ENCODE measurements at places on chromosomes 4 and X.

- DNase-seq, result no peak
Measured at GRCh38 chr4:38738940-38739803, 43.6 kb downstream of the TLR10 start.

- DNase-seq, result no peak
Measured at GRCh38 chrX:123854329-123854728, 5.5 kb upstream of the XIAP start.

DNA sequence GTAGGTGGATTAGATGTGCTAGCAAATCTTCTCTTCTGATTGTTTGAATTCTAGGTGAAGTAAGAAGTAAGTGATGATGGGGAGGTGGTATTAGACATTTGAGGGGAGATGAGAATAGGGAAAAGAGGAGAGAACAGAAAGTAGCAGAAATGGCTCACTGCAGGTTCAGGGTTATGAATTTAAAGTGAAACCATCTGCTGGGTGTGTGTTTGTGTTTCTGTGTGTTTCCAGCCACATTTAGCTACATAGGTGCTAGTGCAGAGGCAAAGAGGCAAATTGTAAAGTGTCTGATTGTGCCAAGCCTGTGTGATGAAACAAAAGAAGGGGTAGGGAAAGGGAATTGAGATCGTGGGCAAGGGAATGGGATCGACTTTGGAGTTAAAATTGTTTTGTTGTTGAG is 50.6 kb downstream of the ZFX start:
- no peak for DNase-seq

GRCh38 chrX:17860179-17860780 is 818 bp downstream of the RAI2 start:
- DNase-seq, result no peak

- DNase-seq, result no peak
Measured at GRCh38 chr4:98838531-98838930, 90.4 kb downstream of the EIF4E start.

DNA sequence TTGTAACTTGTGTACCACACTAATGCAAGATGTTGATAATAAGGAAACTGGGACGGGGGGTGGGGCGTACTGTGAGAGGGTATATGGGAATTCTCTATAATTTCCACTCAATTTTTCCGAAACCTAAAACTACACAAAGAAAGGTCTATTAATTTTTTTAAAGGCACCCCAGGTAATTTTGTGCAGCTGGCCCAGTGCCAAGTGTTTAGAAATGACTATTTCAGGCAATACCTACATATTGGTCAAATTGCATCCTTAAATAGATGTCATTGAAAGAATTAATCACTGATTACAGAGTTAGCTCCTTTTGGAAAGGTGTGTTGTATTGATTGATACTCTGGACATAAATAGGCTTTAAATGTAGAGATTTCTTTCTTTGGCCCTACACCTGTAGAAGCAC is 10.1 kb upstream of the MTMR1 start:
- DNase-seq, result no peak

DNA sequence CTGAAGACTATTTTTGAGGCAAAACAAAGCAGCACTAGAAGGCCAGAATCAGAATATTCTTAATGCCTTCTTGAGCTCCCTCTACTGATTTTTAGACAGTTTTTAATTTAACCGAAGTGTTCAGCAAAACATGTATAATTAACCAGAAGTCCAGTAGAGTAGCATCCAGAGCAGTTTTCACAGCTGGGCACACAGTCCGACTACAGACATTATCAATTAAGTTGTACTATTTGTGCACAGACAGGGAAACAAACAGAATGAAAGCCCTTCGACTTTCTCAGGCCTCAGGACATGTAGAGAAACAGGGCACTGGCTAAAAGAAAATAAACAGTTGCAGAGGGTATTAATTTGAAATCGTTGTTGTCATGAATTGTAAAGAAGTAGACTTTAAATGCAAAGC is 11.9 kb downstream of the FSTL5 start:
- no peak for DNase-seq

DNA sequence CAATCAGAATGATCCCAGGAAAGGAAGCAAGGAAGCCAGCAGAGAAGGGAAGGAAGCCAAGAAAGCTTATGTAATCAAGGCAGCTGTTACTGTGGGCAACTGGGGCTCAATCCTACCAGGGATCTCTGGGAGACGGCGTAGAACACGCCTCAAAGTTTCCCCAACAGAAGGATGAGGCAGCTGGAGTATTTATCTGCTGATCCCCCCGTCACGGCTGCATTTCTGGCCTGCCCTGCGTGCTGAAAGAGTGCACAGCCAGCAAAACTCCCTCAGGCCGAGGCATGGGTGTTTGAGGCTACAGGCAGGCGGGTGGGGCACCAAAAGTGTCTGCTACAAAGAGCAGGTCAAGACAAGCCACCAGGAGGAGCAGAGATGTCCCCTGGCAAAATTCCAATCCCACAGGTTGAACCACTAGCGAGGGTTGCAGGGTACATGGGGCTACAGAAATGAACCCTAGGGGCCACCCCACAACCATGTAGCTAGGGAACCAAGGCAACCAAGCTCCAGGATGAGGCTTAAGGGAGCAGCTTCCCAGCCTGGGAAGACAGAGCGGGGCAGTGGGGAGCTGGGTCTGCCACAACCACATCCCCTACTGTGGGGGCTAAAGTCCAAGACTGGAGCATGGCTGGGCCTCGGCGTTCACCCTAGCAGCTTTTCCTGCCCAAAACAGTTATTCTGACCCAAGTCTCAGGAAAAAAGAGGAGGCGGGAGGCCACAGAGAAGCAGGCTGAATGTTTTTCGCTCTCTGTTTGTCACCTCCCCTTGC is 113.4 kb downstream of the BCOR start:
- DNase-seq, result no peak

DNA sequence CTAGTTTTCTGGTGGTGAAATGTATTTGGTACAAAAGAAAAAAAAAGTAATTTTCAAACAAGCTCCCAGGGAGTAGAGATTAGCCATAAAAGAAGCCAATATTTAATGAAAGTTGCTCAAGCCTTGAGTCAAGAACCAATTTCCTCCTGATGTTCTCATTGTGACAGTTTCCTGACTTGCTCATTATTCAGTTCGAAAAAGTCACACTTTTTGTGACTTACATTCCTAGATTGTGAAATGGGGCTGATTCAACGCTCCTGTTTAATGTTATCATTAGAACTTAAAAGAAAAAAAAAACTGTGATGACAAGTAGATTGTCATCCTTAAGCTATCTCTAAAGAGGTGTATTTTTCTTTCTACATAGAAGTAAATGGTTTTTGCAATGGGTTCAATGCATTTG is 122.6 kb upstream of the BMPR1B start:
- DNase-seq, result no peak

- DNase-seq, result no peak
Measured at GRCh38 chr4:138680256-138680655, 335.3 kb upstream of the NOCT start.

GRCh38 chr4:127209580-127210095 is 423.1 kb upstream of the INTU start:
- DNase-seq, result no peak

DNA sequence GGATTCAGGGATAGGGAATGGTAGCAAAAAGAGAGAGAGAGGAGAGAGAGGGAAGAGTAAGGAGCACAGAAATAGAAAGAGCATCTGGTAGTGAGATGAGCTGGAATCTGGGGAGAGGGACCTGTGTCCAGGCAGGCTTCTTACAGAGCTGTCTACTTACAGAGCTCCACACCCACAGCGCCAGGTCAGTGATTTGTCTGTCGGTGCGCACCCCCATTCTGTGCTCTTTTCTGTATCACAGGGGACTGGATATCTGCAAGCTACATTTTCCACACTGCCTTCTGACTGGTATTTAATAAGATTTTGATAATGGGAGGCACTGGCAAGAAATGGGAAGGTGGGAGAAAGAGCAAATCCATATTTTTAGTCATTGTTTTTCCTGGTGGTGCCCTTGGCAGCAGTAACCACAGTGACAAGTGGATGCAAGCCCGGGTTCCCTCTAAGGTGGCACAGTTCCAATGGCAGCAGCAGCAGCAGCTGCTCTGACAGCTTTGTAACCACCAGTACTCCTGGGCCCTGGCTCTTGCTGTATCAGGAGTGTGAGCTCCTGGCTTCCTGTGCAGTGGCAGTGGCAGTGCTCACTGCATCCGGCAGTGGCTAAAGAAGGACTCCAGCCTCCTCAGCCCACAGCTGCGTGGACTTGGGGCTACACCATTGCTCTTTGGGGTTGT is 300.5 kb downstream of the TRIML1 start:
- DNase-seq, result no peak

DNA sequence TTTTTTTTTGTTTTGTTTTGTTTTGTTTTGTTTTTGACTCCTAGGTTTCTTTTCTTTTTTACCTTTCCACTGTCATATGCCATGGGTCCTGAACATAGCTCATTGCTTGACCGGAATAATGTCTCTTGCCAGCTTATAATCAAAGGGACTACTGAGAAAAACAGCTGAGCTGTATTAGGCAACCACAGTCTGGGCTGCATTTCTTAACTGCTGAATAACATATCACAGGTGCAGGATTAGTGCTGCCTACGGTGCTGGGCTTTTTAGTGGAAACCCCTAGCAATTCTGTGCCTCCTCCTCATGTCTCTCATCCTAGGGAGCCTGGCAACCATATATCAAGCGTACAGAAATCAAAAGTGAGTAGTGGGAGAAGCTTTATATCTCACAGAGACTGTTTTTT is 333.5 kb downstream of the BMPR1B start:
- no peak for DNase-seq

DNA sequence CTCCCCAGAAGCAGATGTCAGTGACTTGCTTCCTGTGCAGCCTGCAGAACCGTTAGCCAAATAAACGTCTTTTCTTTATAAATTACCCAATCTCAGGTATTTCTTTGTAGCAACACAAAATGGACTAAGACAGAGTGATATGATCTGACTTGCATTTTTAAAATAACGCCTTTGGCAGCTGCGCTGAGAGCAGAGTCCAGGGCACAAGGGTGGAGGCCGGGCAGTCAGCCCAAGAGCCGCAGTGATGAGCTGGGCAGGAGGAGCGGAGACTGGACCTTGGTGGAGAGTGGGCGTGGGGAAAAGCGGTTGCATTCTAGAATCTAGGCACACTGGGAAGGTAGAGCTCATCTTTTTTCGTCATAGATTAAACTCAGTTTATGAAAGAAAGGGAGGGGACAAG is 56.5 kb upstream of the ACSL1 start:
- DNase-seq, result no peak

DNA sequence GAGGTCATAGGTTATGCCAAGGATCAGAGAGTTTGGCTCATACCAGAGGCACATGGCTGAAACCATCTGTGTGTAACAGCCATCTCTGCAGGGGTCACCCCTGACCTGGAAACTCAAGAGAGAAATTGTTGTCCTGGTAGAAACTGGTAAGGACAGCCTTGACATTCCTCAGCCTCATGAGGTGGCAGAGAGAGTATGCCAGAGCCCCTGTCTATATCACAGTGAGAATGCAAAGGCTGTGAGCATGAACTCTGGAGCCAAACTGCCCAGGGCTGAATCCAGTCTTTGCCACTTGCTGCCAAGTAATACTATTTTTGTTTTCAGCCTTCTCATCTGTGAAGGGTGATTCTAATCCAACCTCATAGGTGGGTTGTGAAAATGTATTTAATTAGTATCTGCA is 37.1 kb upstream of the CCDC149 start:
- DNase-seq, result no peak

GRCh38 chrX:132127743-132128142 is at the start of gene FRMD7:
FRMD7 (minus strand) TSS chrX:132128020; CDS start chrX:132127844, 176 bp downstream.
- DNase-seq, result no peak

DNA sequence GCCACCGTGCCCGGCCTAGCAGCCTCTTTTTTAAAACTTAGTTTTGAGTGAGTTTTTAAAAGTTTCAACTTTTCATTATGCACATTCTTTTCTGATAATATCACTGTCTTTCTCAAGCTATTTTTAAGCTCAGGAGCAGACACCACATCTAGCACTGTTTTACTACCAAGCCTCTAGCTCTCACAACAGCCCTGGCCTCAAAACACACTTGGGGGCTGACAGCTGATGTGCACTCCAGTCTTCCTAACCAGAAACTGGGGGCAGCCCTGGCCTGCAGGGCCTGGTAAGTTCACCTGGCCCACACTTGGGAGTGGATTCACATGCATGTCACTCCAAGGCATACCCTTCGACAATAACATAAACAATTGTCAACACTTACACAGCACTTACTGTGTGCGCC is 34.0 kb downstream of the CENPU start:
- DNase-seq, result no peak

- DNase-seq, result no peak
Measured at GRCh38 chrX:38649221-38649620, 87.9 kb downstream of the TSPAN7 start.

GRCh38 chr4:150136036-150136435 is 57.8 kb downstream of the DCLK2 start:
- no peak for DNase-seq

- no peak for DNase-seq
Measured at GRCh38 chr4:34709564-34709963, 1534.8 kb downstream of the ARAP2 start.

- no peak for DNase-seq
Measured at GRCh38 chrX:145848448-145848847, 30.8 kb downstream of the SLITRK2 start.

- DNase-seq, result peak; percentile 11
Measured at GRCh38 chrX:45850775-45851433, 650.2 kb upstream of the DIPK2B start.

DNA sequence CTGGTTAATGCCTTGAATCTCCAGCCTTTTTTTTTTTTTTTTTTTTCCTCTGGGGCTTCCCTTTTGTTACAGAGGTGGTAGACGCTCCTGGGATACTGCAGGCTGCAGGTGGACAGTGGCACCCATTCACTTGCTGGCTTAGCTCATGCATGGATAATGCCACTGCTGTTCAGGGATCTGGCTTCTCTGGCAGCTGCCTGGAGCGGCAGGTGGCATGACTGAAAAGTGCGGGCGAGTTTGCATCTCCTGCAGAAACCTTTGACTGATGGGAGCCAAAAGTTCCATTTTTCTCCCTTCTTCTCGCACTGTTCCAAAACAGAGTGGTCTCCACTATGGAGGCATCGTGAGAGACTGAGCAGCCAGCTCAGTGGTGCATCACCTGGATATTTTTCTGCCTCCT is 5.9 kb upstream of the STIM2 start:
- DNase-seq, result no peak

GRCh38 chrX:63755892-63756291 is 29.1 kb downstream of the ARHGEF9 start:
- DNase-seq, result no peak

DNA sequence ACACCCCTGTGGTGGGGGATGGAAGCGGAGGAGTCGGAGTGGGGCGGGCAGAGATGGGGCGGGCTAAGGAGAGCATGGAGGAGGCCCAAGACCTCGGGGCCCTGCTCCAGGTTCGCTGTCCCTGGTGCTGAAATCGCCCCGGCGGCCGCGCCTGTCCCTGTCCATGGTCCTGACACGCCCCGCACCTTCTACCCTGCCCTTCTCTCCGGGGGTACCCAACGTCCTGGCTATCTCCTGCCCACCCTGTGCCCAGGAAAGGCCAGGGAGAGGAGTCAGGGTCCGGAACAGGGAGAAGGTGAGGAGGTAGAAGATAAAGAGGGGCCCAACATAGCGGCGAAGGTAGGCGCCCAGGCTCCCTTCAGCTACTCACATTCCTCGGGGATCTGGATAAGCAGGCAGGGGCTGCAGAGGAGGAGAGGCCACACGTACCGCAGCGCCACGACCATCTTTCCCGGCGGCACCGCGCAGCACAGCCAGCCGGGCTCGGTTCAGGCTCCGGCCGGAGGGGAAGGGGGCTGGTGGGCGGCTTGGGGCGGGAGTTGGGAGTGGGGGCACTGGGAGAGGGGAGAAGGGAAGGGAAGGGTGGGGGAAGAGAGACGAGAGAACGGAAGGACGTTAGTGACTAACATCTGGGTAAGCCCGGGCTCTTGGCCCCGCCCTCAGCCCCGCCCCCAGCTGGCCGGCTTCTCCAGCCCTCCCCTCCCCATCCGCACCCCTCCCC is 10.4 kb downstream of the L1CAM start:
- DNase-seq, result peak; percentile 45

Measured in GDM1 (cell line).